GM20000 (cell line): ENCODE measurements at places on chromosomes 1 and 21.

DNA sequence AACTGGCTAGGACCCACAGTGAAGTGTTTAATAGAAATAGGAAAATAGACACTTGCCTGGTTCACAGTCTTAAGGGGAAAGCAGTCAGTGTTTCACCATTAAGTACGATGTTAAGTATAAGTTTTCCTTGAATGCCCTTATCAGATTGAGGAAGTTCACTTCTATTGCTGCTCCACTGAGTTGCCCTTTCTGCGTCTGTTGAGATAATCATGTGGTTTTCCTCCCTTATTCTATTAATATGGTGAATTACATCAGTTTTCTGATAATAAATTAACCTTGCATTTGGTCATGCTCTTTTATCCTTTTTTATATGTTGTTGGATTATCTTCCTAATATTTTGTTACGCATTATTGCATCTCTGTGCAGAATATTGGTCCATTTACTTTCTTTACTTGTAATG, 21.4 kb downstream of the UTS2 start:
- no peak for DNase-seq

DNA sequence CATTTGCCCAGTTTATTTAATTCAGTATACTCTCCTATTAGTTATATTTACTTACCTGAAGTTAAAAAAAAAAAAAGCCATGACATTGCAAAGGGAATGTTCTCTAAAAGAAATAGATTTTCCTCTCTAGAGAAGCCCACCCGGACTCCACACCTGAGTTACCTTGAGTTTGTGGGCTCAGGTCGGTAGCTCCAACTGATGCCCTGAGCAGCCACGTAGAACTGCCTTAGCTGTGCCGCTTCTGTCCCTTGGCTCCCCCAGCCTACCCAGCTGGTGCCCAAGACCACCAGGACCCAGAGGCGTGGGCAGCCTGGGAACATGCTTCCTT, 250 bp downstream of the F5 start:
- no peak for DNase-seq

- DNase-seq, result no peak
These were observed 190.6 kb downstream of the FMN2 start for GRCh38 chr1:240282061-240282830.

DNA sequence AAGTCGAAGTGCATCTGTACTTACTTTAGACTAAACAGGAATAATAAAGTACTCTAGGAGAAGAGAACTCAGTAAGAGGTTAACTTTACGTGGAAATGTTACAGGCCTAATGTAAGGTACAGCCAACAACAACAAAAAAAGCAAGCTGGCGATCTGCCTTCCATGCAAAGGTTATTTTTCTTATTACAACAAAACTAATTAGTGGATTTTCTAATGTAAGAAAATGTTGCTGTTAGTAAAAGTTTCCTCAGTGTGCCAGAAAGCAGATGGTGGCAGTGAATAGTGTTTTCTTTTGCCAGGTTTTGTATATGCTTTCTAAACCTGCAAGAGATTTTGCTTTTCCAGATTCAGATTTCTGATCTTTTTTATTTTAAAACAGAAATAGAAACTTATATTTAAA, 179.2 kb downstream of the NFIA start:
- DNase-seq, result no peak

DNA sequence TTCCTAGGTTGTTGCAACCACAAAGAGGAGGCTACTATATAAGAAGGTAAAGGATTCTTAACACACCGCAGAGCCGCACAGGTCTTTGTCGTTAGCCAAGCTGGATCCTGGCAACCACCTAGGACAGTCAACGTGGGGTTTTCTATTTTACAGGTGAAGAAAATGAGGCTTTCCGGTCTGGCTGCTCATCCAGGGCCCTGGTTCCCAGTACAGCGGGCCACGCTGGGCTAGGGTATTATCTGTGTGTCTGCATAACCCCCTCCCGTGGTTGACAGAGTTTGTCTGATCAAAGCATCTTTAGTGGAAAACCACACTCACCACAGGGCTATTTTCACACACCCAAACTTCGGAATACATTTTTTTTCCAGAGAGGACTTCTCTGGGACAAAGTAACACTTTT, 39.0 kb upstream of the PDE9A start:
- DNase-seq, result no peak

GRCh38 chr1:88060750-88061491, 623.2 kb upstream of the PKN2 start:
- no peak for DNase-seq

DNA sequence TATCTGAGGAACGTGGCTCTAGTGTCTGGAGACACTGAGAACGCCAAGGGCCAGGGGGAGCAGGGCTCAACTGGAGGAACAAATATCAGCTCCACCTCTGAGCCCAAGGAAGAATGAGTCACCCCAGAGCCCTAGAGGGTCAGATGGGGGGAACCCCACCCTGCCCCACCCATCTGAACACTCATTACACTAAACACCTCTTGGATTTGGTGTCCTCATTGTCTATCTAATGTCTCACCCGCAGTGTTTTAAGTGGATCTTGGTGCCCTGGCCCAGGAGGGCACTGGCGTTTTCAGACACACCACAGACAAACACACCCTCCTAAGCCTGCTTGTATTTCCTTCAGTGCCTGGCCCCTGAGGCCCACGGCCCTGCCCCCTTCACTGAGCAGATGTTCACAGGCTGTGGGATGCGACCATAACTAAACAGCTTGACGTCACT, 2.2 kb upstream of the FALEC start:
- no peak for DNase-seq

GRCh38 chr1:18618546-18619466, 11.8 kb upstream of the PAX7 start:
- DNase-seq, result no peak

GRCh38 chr21:45075596-45076244, 1.3 kb downstream of the ADARB1 start:
- no peak for DNase-seq

DNA sequence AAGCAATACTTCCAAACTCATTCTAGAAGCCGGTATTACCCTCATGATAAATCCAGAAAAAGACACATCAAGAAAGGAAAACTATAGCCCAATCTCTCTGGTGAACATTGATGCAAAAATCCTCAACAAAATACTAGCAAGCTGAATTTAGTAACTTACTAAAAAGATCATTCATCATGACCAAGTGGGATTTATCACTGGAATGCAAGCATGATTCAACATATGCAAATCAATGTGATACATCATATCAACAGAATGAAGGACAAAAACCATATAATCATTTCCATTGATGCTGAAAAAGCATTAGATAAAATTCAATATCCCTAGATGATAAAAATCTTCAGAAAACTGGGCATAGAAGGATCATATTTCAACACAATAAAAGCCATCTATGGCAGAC, 402.9 kb downstream of the TGFB2 start:
- no peak for DNase-seq

DNA sequence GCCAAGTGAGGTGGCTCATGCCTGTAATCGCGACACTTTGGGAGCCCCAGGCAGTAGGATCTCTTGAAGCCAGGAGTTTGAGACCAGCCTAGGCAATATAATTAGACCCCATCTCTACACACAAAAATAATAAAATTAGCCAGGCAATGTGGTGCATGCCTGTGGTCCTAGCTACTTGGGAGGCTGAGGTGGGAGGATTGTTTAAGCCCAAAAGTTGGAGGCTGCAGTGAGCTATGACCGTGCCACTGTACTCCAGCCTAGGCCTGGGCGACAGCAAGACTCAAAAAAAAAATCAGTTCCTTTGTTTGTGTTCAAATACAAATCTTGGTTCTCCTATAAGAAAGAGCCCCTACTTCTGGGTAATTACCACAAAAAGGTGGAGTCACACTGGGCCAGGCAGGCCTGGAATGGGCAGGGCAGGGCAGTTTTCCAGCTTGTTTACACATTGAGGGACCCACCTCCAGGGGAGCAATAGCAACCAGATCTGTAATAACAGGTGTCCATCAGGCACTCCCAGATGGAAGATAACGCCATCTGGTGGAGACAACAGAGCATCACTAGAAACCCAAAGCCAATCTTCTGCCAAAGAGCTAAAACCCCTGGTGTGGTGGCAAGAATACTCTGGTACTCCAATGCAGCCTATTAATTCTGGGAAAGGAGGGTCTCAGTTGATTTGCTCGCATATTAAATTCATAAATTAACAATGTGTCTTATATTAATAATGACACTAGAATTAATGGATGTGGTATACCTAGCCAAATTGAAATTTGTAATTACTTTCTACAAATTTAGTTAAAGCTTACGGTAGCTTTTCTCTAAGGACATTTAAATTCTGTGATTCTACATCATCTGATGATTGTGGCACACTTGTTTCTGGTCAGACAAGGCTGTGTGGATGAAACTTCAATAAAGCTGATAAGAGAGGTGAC, 13.2 kb downstream of the PPP1R15B start:
- DNase-seq, result peak; percentile 79

DNA sequence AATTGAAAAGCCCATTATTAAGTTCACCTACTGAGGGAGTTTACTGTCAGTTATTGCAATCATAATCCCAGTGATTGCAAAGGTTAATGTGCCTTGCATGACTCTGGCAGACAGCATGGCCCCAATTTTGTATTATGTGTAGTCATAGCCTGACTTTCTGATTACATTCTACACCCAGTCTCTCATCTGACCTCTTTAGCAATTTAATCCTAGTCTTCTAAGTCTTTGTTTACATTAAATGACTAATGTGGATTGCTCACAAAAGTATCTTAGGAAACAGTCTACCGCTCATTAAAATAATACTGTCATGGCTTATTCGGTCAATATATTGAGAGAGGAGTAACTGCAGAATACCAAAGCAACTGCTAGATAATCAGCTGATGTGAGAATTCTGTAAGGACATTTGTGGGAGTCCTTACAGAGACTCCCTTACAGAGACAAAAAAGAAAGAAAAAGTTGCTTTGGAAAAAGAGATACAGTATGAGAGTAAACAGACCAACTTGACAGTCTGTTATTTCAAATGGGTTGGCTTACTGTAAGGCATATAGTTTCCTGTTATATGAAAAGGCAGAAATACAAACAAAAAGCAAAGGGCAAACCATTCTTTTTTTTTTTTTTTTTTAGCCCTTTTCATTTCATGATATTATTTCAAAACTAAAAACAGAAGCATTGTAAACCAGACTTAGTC, 42.8 kb downstream of the SMG7 start:
- no peak for DNase-seq

DNA sequence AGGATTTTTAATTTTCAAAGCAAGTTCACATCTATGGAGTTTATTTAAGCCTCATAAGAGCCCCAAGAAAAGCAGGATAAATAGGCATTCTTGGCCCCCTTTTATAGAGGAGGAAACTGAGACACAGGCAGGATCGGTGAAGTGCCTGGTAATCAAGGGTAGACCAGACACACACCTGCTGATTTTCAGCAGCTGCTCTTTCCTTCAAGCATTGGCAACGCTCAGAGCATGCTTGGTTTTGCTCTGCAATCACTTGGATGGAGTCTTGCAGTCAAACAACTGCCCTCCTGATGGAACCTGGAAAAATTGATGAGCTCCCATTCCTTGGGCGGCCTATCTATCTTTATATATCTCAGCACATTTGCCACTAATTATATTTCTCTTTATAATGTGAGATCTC, 478.9 kb upstream of the CAMK1G start:
- DNase-seq, result no peak

DNA sequence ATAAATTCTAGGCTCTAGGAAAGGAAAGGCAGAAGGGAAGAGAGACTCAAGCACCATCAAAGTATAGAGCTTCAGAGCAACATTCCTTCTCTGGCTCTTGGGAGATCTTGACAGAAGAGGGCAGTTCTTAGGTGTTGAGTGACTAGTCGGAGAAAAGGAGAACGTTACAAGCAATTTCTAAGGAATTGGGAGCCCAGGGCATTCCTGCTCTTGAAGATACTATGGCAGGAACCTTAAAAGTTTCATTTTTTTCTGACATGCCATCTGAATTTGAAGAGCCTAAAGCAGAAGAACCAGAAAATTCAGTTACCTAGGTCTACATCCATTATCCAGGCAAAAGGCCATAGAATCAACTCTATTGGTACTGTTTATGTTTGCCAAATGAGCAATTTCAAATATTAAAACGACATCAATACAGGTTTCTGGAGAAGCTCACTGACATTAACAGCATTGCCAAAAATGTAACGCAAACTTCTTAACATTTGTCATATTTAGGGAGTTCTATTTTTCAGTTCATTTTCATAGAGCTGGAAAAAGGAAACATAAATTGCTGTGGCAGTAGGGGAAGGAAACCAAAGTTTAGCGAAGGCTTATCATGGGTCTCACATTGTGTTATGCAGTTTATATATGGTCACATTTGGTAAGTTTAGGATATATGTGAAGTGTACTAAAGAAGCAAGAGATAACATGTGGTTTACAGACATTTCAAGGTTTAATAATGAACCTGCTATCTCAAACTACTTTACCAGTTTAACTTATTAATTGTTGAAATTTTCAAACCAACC, 210.1 kb upstream of the NRIP1 start:
- DNase-seq, result no peak

DNA sequence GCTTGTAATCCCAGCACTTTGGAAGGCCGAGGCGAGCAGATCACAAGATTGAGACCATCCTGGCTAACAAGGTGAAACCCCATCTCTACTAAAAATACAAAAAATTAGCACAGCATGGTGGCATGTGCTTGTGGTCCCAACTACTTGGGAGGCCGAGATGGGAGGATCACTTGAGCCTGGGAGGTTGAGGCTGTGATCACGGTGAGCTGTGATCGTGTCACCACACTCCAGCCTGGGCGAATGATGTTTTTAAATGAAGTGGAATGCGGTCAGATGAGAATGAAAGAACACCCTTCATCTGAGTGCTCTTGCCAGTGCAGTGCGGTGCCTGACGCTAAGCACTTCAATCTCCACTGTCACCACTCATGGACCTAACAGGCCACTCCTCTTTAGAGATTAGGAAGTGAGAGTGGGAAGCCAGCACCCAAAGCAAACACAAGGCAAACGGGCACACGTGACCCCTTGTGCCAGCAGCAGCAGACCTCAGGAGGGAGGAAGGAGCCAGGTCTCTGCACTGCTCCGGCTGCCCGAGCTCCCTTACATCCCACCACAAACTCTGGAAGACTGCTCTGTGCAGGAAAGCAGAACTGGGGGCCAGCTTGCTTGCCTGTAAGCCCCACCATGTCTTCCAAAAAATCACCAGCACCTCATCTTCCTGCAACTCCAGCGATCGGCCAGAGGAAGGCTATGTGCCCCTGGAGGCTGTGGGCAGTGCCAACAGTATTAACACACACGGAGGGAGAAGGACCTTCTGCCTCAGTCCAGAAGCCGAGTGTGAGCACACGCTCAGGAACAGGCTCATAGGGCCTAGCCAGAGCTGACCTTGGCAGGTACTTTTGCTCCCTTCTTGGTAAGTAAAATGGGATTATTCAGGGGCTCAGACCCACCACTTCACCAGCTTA, 9.7 kb downstream of the CTNNBIP1 start:
- DNase-seq, result no peak

GRCh38 chr1:180527101-180527669, 24.8 kb upstream of the ACBD6 start:
- no peak for DNase-seq
